ENCODE measurements at places on chromosomes 16 and 17.

DNA sequence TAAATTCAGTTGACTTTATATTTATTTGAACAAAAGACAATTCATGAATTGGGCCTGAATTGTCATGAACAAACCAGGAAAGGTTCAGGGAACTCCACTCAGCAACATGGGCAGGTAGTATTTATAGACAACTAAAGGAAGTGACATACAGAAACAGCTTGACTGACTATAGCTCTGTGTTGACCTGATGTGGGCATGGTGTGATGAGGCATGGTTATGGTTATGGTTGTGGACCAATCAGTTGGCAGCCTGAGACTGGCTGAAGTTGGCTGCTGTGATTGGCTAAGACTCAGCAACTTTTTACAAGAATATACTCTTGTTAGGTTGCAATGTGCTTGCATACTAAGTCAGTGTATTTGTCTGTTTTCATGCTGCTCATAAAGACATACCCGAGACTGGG, 108.4 kb downstream of the HS3ST3B1 start:
- DNase-seq: no peak

- no peak for DNase-seq
These were observed 26.1 kb downstream of the TEX2 start for GRCh38 chr17:64236827-64237403.

DNA sequence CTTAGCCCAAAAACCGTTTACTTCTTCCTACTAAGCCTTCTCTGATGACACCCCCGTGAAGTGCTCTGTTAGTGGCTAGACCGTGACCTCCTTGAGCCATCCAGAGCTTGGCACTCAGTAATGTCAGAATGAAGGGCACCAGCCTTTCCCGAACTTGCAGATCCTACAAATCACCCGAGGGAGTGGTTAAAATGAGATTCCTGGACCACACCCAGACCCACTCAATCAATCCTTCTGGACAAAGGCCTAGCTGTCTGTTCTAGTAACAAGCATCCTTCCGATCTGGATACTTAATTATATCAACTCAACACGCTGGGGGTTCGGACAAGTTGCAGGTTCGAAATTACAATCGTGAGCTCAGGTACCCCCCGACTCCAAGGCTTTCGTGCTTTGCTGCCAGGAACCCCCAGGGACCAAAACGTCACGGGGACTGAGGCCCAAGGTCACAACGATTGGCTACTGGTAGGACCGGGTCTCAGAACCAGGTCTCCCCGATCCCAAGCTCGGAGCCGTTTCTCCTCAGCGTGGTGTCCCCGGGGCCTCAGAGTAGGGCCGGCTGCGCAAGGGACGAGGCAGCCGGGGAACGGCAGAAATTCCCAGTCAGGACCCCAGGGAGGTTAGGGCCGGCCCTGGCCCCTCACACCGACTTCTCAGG, 527 bp downstream of the CIAPIN1 start:
- peak; percentile 18 for DNase-seq

- DNase-seq: no peak
These were observed 60.6 kb upstream of the KIFC3 start for GRCh38 chr16:57862698-57863433.

- no peak for DNase-seq
These were observed 461.0 kb upstream of the C16orf82 start for GRCh38 chr16:26605626-26606271.
